ENCODE measurements at places on chromosomes 2 and 18.

DNA sequence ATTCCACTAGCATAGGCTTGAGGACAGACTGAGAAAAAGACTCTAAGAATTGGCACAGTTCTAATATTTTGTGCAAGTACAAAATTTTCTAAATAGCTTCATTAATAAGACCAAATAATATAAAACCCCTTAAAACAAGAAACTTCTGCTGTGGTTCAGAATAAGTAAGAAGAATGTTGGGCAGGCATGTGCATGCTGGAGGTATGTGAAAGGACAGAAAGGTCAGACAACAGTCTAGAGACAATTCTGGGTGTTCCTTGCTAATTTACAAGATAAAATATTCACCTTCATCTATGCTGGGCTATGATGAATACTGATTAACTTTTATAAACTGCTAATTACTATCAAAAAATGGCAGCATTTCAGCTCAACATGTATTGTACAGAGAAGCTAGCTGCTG is 14.9 kb downstream of the CEBPZOS start:
- no peak overlapping the region for H3K27ac ChIP-seq
- no peaks in the 10 kb centered on the region for H3K4me1 ChIP-seq
- H3K36me3 ChIP-seq = peaks cover 57% of the 10 kb centered on the region
- DNase-seq = no peak
- H3K4me3 ChIP-seq = no peak overlapping the region

DNA sequence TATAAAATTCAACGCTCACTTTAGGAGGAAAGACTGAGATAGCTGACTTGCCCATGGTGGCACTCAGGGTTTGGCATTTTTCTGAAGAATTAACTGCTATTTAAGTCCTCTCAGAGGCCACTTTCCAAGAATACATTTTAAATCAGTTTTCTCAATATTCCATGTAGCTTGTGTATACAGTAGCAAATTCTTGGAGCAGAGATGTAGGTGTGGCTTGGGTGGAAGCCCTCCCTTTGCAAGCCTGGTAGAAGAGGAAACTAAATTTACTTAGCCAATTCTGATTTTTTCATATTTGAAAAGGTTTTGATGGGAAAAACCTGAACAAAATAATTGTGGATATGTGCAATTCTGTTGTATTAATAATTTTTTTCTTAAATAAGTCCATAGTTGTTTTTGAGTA is 14.0 kb upstream of the ITGAV start:
- no peaks in the 10 kb centered on the region for H3K27me3 ChIP-seq
- H3K4me3 ChIP-seq = no peak overlapping the region
- no peaks in the 10 kb centered on the region for H3K36me3 ChIP-seq
- no peak for DNase-seq
- peak overlapping the region; percentile 70 for H3K27ac ChIP-seq

DNA sequence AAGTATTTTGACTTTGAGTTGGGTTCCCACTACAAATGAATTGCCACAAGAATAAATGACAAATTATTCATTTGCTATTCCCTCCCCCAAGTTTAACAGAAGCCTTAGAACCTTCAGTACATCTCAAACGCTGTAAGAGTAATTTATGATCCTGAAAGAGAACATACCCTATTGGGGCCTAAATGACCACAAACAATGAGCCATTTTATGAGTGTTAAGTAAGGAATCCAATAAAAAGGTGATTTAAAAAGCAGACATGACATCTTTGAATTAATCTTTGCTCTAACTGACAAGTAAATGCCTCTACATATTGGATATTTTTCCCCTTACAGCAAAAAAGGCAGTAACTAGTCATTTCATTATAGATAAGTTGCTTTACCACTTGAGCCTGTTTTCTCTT is 136.9 kb downstream of the NRXN1 start:
- H3K36me3 ChIP-seq = no peaks in the 10 kb centered on the region
- no peaks in the 10 kb centered on the region for H3K27me3 ChIP-seq
- H3K4me3 ChIP-seq = no peak overlapping the region
- no peaks in the 10 kb centered on the region for H3K4me1 ChIP-seq
- DNase-seq = no peak
- no peak overlapping the region for H3K27ac ChIP-seq

GRCh38 chr2:112153501-112153900 is 15.3 kb downstream of the FBLN7 start:
- H3K36me3 ChIP-seq = no peaks in the 10 kb centered on the region
- no peaks in the 10 kb centered on the region for H3K4me1 ChIP-seq
- H3K27ac ChIP-seq = no peak overlapping the region
- no peak for DNase-seq
- H3K27me3 ChIP-seq = no peaks in the 10 kb centered on the region
- H3K4me3 ChIP-seq = no peak overlapping the region

- no peak overlapping the region for H3K4me3 ChIP-seq
- peaks cover 11% of the 10 kb centered on the region for H3K27me3 ChIP-seq
- H3K27ac ChIP-seq = no peak overlapping the region
- no peak for DNase-seq
- no peaks in the 10 kb centered on the region for H3K4me1 ChIP-seq
Measured at GRCh38 chr18:11572201-11572600, 37.2 kb upstream of the SLC35G4 start.

DNA sequence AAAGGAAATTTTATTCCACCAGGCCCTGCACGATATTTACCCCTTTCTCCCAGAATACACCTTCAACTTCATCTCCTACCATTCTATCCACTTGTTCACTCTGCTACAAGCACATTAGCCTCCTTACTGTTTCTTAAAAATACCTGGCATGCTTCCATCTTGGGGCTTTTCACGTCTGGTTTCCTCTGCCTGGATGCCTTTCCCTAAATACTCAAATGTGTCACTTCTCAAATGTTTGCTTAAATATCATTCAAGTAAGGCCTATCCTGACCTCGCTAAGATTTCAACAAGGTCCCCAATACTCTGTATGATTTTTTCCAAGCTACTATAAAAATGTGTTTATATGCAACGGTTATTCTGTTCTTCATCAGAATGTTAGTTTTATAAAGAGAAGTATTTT is 433.0 kb upstream of the CHAC2 start:
- DNase-seq = no peak
- no peaks in the 10 kb centered on the region for H3K4me1 ChIP-seq
- H3K4me3 ChIP-seq = no peak overlapping the region
- no peaks in the 10 kb centered on the region for H3K27me3 ChIP-seq
- no peak overlapping the region for H3K27ac ChIP-seq

- H3K4me3 ChIP-seq = no peak overlapping the region
- no peaks in the 10 kb centered on the region for H3K27me3 ChIP-seq
- no peaks in the 10 kb centered on the region for H3K4me1 ChIP-seq
Measured at GRCh38 chr2:223674998-223675609, 72.9 kb upstream of the SCG2 start.

GRCh38 chr2:233059797-233060500 is at the start of gene INPP5D:
TSS of gene INPP5D (plus strand) at chr2:233060342. CDS start at chr2:233060479, 137 bp downstream.
- H3K27ac ChIP-seq = no peak within 1 kb of the TSS
- no peaks in the 10 kb centered on the region for H3K27me3 ChIP-seq

GRCh38 chr2:1052771-1053191 is 102.1 kb downstream of the SNTG2 start:
- H3K4me1 ChIP-seq = 0 out of 2 replicates have a peak, but pooled peaks cover 2% of the 10 kb centered on the region
- no peak overlapping the region for H3K4me3 ChIP-seq
- no peak overlapping the region for H3K27ac ChIP-seq
- no peak for DNase-seq
- no peaks in the 10 kb centered on the region for H3K36me3 ChIP-seq
